ENCODE measurements at places on chromosomes 5 and 9.
A peak's percentile ranks its signal among the peaks of the same experiment; 100 is the strongest.

GRCh38 chr5:126385524-126386502 lies 37.4 kb upstream of the GRAMD2B start:
- no peak for DNase-seq

DNA sequence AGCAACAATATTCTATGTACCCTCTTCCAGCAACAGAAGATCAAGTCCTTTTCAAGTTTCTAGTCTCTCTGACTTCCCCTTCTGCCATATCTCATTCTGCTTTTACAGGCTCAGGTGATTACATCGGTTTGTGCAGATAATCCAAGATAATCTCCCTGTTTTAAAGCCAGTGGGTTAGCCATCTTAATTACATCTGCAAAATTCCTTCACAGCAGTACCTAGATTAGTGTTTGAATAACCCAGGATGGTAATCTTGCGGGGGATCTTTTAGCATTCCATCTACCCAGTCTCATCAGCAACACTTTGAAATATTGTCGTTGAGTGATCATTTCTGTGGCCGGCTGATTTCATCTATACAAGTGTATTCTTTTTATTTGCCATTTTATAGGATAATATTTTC lies 130.2 kb downstream of the GHR start:
- DNase-seq, result no peak

- peak; percentile 21 for DNase-seq
These were observed 52.7 kb upstream of the EQTN start for GRCh38 chr9:27349698-27350080.

DNA sequence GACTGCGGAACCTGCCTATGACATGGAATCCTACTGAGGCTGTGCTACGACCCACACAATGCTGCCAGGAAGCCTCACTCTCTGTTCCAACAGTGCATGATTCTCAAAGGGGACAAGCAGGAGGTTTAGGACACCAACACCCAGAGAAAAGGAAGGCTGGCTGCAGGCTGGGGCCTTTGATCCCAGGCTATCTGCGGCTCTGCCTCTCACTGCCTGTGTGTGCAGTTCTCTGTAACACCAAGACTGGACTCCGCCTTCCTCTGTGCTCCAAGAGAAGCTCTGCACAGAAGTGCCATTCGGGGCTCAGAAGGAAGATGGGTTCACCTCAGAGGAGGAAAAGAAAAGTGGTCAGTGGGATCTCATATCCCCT lies 20.5 kb downstream of the ANKH start:
- DNase-seq, result no peak

All from dermis blood vessel endothelial cell (primary cell).